ENCODE measurements at places on chromosomes 16 and 17.

DNA sequence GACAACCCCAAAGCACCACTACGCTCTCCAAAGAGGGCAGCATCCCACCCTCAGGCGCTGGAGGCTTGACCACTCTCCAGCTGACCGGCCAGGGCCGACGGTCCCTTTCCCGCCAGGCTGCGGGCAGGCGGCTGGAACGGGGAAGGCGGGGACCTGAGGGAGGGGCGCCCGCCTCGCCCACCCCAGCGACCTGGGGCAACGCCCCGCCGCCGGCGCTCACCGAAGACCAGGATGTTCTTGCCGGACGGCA lies 431 bp downstream of the DYNC1LI2 start:
- DNase-seq: no peak

GRCh38 chr17:50631195-50631907 lies 3.3 kb upstream of the ABCC3 start:
- DNase-seq: no peak

- no peak for DNase-seq
Measured at GRCh38 chr16:12315330-12316136, 339.0 kb downstream of the SNX29 start.

GRCh38 chr16:57186872-57187854 lies 1.0 kb downstream of the RSPRY1 start:
- DNase-seq: no peak

- DNase-seq: no peak
Measured at GRCh38 chr17:31548709-31549108, 157.2 kb downstream of the RAB11FIP4 start.

GRCh38 chr17:83080579-83080857 lies 1.1 kb downstream of the METRNL start:
- DNase-seq: no peak

DNA sequence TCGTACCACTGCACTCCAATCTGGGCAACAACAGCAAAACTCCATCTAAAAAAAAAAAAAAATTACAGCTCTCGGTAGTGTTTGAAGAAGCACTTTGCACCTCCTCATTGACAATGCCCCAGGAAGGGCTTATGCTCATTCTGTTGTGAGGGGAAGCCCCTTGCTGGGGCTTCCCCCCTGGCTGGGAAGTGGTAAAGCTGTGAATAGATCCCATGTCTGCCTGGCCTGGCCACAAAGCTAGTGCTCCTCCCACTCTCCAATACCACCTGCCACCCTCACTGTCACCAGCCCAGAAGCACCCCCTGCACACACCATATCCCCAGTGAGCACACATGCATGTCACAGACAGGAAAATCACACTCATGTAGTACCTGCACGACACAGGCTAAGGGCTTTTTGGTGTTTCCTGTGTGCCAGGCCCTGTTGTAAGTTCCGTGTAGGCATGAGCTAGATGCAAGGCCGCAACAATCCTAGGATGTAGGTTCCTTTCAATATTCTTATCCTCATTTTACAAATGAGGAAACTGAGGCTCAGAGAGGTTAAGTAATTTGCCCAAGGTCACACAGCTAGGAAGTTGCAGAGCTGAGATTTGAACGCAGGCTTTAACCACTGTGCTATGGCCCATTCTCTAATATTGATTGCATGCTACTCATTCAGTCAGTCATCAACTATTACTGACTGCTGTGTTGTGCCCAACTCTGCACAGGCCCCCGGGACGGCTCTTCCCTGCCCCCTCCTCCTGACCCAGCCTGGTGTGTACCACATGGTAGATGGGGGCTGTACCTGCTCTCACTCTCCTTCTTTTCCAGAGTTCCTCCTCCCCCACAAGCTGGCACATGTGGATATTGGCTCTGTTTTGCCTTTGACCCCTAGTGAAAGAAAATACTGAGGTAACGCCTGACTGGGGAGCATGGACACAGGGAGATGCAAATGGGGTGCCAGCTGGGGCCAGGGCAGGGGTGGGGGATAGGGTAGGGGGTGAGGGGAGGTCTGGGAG lies 11.9 kb upstream of the COL1A1 start:
- no peak for DNase-seq

DNA sequence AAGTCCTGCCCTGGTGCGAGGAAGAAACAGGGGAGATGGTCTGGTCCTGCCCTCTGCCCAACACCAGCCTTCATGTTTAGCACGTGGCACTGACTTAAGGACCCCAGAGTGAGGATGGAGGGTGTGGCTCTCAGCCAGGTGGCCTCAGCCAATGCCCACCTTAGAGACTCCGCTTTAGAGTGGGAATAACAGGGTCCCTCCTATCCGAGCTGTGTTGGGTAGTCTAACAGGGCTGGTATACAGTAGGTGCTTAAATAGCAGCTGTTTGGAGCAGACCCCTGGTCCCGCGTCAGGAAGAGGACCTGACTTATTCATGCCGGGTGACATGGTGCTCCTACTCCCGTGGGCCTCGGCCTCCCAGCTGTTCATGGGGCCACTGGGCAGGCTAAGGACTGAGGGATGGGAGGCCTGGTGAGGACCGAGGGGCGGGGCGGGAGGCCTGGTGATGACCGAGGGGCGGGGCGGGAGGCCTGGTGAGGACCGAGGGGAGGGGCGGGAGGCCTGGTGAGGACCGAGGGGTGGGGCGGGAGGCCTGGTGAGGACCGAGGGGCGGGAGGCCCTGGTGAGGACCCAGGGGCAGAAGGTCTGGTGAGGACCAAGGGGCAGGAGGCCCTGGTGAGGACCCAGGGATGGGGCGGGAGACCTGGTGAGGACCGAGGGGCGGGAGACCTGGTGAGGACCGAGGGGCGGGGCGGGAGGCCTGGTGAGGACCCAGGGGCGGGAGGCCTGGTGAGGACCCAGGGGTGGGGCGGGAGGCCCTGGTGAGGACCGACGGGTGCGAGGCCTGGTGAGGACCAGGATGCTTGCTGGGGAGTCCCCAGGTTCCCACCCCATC lies 7.6 kb downstream of the ZFPM1 start:
- DNase-seq: no peak

DNA sequence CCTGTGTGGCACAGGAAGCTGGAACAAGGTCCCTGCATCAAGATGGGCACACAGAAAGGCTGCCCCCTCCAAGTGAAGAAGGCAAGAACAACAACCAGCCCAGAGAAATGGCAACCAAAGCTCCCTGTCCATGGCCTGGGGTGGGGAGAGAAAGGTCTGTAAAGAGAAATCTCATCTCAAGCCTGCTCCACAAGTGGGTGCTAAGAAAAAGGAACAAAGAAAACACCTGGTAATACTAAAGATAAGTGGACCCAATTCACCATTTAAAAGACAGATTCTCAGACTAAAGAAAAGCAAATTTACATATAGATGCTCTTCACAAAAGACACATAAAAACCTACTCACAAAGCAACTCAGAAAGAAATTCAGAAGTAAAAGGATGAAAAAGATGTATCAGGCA lies 107.4 kb downstream of the PARN start:
- no peak for DNase-seq

DNA sequence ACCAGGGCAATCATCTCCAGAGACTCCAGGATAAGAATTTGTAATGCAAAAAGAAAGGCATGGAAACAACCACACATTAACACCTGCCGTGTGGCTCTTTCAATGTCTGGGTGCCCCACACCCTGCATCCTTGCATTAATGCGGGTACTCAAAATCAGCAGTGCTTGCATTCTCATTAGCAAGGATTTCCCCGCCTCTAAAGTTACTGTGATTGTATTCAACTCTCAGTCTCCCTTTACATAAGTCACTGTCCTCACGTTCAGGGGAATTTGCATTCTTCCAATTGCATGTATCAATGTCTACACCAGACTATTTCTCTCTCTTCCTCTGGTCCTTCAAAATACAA lies 324.3 kb downstream of the FOXL1 start:
- DNase-seq: no peak

- DNase-seq: peak; percentile 71
Measured at GRCh38 chr17:44070455-44071197, at the start of gene G6PC3. Gene G6PC3, plus strand, starts transcription at chr17:44070735. Its CDS starts 231 bp downstream, at chr17:44070966.

DNA sequence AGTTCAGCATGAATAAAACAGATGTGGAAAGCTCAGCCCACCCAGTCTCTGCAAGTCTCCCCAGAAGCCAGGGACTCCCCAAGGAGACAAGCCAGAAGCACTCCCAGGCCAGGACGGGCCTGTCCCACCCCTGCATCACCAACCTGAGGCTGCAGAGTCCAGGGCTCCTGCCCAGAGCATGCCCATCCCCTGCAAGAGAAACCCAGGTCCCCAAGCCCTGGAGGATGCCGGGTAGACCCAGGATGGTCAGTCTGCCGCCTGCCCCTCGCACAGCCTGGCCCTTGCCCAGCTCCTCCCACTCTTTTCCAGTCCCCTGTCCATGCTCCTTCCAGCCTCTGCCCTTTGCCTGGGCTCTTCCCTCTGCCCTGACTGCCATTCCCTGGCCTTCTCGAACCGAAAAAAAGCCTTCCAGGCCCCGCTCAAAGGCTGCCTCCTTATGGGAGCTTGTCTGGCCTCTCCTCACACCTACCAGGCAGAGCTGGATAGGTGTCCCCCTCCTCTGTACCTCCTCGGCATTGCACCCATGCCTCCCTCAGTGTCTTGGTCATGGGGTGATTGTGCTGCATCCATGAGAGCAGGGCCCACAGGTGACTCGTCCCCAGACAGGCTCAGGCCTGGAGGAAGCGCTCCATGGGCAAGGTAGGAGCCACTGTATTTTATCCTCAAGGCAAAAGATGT lies 44.8 kb downstream of the BEAN1 start:
- no peak for DNase-seq

DNA sequence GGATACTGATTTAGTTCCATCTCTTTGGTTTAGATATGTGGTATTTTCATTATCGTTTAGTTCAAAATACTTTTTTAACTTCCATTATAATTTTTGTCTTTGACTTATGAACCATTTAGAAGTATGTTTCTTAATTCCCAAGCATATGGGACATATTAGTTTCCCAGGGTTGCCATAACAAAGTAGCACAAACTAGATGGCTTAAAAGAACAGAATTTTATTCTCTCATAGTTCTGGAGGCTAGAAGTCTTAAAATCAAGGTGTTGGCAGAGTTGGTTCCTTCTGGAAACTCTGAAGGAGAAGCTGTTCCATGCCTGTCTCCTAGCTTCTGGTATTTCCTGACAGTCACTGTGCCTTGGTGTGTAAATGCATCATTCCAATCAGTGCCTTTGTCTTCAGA lies 291.5 kb upstream of the AXIN2 start:
- no peak for DNase-seq

GRCh38 chr17:72697602-72698146 lies 394.8 kb downstream of the SLC39A11 start:
- DNase-seq: no peak

GRCh38 chr17:7912927-7913524 lies 3.1 kb downstream of the RNF227 start:
- no peak for DNase-seq

- no peak for DNase-seq
Measured at GRCh38 chr17:76820561-76820960, 47.6 kb upstream of the MGAT5B start.
